Central memory CD8-positive, alpha-beta T cell (primary cell): ENCODE measurements at places on chromosomes 1 and 21.

- H3K4me1 ChIP-seq, result peaks cover 23% of the 10 kb centered on the region
- H3K36me3 ChIP-seq, result no peaks in the 10 kb centered on the region
- H3K4me3 ChIP-seq, result peak overlapping the region; percentile 80
- H3K27me3 ChIP-seq, result no peaks in the 10 kb centered on the region
Measured at GRCh38 chr1:149915429-149916192, 2.0 kb downstream of the SV2A start.

GRCh38 chr21:41561701-41562100, 53.7 kb upstream of the TMPRSS2 start:
- H3K27me3 ChIP-seq, result peaks cover 62% of the 10 kb centered on the region
- H3K27ac ChIP-seq, result no peak overlapping the region
- peaks cover 5% of the 10 kb centered on the region for H3K4me1 ChIP-seq
- no peak for DNase-seq

GRCh38 chr1:61270761-61271411, 188.5 kb downstream of the NFIA start:
- no peak for DNase-seq
- H3K4me3 ChIP-seq, result no peak overlapping the region
- H3K36me3 ChIP-seq, result no peaks in the 10 kb centered on the region
- H3K27ac ChIP-seq, result no peak overlapping the region

- H3K27ac ChIP-seq, result no peak overlapping the region
- H3K27me3 ChIP-seq, result no peaks in the 10 kb centered on the region
- H3K36me3 ChIP-seq, result no peaks in the 10 kb centered on the region
- no peaks in the 10 kb centered on the region for H3K4me1 ChIP-seq
- H3K4me3 ChIP-seq, result no peak overlapping the region
Measured at GRCh38 chr1:213507472-213508223, 456.6 kb downstream of the RPS6KC1 start.

- H3K4me1 ChIP-seq, result no peaks in the 10 kb centered on the region
- no peaks in the 10 kb centered on the region for H3K36me3 ChIP-seq
- H3K4me3 ChIP-seq, result no peak overlapping the region
- no peak for DNase-seq
Measured at GRCh38 chr1:17192394-17193221, 12.3 kb upstream of the PADI1 start.
